ENCODE measurements at places on chromosomes 16 and 17. TPM values are rescaled to one million over a fixed set of nuclear protein-coding genes. Genes with fewer than 3 reads are reported as not detected.

Gene CCL7
- not detected for total RNA-seq

Gene CCL4
- 2.3 TPM for total RNA-seq

Gene CDH3
- total RNA-seq = 24.2 TPM

Gene TUFM
- 57.1 TPM for total RNA-seq

Gene DPEP1
- total RNA-seq = 1.0 TPM

Gene KRT10
- total RNA-seq = 14.5 TPM

Gene OTOP3
- total RNA-seq = not detected

Gene GLYR1
- total RNA-seq = 90.4 TPM

Gene CCDC200
- total RNA-seq = not detected

Gene CDC6
- 6.3 TPM for total RNA-seq

Gene PABPN1L
- total RNA-seq = 0.38 TPM

Gene CDRT4
- total RNA-seq = 6.7 TPM

Gene CYGB
- total RNA-seq = 12.5 TPM

Gene SHISA9
- total RNA-seq = 2.7 TPM

Gene BCO1
- total RNA-seq = 11.5 TPM

Gene MYH13
- 5.9 TPM for total RNA-seq

Gene TMEM170A
- 60.4 TPM for total RNA-seq

Gene CACNA1G
- 23.5 TPM for total RNA-seq

Gene PSMB3
- 84.8 TPM for total RNA-seq

Gene LGALS9
- 7.1 TPM for total RNA-seq

Gene NEURL4
- total RNA-seq = 38.8 TPM

Gene ETV4
- 1.1 TPM for total RNA-seq

Gene FAHD1
- 35.6 TPM for total RNA-seq

Gene ARHGAP44
- 12.5 TPM for total RNA-seq

Gene KRTAP2-3
- not detected for total RNA-seq
